ENCODE measurements at places on chromosomes 13 and 19.
A peak's percentile ranks its signal among the peaks of the same experiment; 100 is the strongest.

DNA sequence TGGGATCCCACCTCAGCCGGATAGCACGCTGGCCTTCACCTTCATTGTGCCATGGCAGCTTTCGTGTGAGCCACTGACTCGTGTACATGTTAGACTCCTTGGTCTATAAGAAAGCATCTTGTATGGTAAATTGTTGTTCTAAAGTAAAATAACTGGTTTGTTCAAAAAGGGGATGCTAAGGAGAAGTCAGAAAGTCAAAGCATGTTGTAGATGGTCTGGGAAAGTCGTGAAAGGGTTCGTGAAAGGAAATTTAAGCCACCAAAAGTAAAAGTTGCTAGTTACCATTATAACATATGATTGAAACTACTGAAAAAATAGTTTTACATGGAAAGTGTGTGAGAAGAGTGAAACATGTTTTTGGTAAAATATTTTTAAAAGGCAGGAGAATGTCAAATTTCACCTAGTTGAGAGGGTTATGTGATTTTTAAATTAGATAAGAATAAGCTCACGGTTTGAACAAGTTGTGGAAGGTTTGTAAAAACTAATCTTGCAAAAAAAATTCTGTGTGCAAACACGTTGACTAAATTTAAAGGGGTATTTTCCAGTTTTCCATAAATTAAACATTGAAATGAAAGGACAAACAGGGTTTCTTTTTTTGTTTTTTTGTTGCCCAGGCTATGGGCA lies 23.4 kb downstream of the DPRX start:
- DNase-seq = no peak

- no peak for DNase-seq
Observed at GRCh38 chr19:2896694-2897093, 4.0 kb upstream of the ZNF57 start.

GRCh38 chr19:18122424-18122823 lies 24.8 kb downstream of the MAST3 start:
- DNase-seq = no peak

DNA sequence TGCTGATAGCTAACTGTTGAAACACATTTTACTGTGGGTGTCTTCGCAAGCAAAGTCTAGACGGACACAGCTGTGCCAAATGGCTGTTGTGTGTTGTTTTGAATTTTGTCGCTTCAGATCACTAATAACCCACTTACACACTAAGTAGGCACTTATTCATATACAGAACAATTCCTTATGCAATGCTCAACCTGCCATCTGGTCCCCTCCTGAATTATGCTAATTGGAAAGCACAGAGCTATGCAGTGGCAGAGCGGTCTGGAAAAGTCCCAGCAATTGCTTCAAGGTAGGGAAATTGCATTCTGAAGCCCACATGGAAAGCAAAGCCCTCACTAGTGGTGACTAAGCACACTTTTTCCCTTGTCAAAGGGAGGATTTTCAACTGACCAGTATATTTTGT lies 69.9 kb downstream of the C13orf42 start:
- no peak for DNase-seq

GRCh38 chr13:36778083-36778671 lies 40.8 kb upstream of the RFXAP start:
- no peak for DNase-seq

DNA sequence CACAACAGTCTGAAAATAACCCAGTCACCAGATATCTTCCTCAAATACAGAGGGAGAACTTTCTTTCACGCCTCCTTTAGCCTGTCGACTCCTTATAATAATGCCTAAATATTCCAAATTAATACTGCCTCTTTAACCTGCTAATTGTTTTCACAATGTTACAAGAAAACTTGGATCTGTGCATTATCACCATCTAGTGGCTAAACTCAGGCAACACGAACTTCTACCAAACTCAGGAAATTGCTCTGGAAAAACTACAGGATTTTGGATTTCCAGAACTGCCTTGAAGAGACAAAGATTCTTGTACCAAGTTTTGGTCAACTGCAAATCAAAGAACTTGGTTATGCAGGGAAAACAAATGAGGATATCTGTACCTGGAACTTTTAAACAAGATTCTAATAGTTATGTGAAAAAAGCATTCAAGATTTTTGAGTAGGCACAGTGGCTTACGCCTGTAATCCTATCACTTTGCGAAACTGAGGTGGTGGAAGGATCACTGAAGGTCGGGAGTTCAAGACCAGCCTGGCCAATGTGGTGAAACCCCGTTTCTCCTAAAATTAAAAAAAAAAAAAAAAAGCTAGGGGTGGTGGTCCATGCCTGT lies 10.8 kb downstream of the CLN5 start:
- DNase-seq = no peak

GRCh38 chr13:87878706-87879105 lies 207.5 kb downstream of the SLITRK5 start:
- no peak for DNase-seq

GRCh38 chr19:33507021-33507956 lies 14.3 kb downstream of the PEPD start:
- DNase-seq = no peak

DNA sequence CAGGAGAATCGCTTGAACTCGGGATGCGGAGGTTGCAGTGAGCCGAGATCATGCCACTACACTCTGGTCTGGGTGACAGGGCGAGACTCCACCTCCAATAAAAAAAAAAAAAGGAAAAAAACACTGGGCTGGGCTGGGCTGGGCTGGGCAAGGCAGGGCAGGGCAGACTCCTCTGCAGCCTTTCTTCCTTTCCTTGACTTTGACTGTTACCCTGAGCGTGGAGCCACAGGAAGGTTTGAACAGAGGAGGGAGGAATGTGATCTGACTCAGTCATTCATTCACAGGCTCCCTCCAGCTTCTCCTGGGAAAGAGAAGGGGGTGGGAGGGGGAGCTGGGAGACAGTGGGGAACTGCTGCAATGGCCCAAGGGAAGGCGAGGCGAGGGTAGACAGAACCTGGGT lies 2.7 kb upstream of the ACTN4 start:
- no peak for DNase-seq

- no peak for DNase-seq
Observed at GRCh38 chr19:14495672-14496028, 277 bp downstream of the GIPC1 start.

GRCh38 chr13:37413161-37413560 lies 185.4 kb downstream of the POSTN start:
- no peak for DNase-seq

DNA sequence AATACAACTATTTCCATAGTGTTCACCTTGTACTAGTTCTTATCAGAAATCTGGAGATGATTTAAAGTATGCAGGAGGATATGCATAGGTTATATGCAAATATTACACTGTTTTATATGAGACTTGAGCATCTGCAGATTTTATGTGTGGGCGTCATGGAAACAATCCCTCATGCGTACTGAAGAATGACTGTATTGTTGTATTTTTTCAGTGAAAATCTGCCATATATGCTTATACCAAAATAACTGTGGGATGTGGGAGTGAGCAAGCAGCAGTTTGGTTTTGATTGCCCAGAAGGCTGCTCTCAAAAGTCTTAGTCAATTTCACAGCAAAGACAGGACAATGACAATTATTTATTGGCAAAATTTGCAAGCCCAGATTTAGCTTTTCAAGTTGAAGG lies 238.8 kb upstream of the PCDH20 start:
- no peak for DNase-seq

DNA sequence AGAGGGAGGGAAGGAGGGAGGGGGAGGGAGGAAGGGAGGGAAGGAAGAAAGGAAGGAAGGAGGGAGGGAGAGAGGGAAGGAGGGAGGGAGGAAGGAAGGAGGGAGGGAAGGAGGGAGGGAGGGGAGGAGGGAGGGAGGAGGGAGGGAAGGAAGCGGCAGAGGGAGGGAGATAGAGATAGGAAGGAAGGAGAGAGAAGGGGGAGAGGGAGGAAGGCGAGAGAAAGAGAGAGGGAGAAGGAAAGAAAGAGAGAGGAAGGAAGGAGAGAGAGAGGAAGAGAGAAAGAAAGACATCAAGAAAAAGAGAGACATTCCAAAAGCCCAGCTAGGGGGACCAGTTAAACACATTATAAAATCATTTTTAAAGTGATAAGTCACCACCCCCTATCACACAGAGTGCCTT lies 62.5 kb downstream of the GNG7 start:
- DNase-seq = no peak

- DNase-seq = no peak
Observed at GRCh38 chr19:19335408-19336158, 15.0 kb downstream of the MAU2 start.

DNA sequence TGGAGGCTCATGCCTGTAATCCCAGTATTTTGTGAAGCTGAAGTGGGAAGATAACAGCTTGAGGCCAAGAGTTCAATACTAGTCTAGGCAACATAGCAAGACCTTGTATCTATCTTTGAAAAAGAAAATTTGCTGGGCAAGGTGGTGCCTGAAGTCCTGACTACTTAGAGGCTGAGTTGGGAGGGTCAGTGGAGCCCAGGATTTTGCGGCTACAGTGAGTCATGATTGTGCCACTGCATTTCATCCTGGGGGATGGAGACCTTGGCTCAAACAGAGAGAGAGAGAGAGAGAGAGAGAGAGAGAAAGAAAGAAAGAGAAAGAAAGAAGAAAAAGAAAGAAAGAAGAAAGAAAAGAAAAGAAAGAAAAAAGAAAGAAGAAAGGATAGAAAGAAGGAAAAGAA lies 1872.3 kb upstream of the PCDH20 start:
- DNase-seq = no peak

DNA sequence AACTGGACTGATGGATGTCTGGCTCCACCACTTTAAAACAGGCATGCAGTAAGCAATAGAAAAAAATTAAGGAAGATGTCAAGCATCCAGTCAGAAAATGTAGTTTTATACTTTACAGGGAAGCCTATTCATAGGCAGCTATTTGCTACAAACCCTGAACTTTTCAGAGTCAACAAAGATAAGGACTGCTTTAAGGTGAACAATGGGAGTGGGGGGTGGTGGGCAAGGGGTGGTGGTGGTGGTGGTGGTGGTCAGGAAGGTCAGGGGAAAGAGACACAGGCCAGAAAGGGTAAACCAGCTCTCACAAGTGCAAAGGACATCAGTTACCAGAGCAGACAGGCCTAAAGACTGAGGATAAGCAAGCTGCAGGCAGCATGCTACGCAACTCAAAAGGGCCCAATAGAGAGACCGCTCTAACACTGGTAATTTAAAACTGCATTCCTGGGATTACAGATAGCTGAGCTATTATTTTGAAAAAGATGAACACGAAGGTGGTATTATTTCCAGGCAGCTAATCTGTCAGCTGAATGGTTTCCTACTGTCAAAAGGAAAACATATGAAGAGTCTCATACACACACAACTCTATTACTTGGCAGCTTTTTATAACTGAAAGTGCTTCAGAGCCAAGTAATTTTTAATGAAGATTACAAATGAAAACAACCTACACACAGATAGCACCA lies 14.8 kb downstream of the BRD4 start:
- DNase-seq = no peak

- DNase-seq = no peak
Observed at GRCh38 chr13:60356970-60357369, 40.0 kb upstream of the TDRD3 start.

DNA sequence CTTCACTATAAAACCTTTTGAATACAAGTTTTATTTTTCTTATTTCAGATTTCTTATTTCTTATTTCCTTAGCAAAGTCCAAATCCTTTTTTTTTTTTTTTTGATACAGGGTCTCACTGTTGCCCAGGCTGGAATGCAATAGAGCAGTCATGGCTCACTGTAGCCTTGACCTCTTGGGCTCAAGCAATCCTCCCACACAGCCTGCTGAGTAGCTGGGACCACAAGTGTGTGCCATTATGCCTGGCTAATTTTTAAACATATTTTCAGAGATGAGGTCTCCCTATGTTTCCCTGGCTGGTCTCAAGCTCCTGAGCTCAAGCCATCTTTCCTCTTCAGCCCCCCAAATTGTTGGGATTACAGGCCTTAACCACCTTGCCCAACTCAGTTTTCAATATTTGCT lies 334.3 kb downstream of the DLEU7 start:
- no peak for DNase-seq

DNA sequence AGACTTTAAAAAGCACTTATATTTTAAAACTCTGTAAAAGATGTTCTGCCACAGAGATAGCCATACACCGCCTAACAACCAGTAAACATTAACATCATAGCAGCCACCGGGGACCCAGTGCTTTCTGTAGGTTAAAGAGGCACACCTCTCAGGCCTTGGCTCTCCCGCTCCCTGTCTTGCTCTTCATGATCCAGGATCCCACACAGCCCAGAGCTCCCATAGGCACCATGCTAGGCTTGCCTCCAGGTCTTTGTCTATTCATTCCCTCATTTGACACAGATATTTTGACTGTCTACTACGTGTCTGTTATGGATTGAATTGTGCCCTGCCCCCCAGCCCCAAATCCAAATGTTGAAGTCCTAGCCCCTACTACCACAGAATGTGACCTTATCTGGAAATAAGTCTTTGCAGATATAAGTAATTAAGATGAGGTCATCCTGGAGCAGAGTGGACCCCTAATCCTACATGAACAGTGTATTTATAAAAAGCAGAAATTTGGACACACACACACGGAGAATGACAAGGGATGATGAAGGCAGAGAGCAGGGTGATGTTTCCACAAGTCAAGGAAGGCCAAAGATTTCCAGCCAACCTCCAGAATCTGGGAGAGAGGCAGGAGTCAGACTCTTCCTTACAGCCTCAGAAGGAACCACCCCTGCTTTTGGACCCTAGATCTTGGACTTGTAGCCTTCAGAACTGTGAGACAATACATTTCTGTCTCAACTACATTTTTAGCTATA lies 272.6 kb downstream of the DNAJC15 start:
- no peak for DNase-seq

DNA sequence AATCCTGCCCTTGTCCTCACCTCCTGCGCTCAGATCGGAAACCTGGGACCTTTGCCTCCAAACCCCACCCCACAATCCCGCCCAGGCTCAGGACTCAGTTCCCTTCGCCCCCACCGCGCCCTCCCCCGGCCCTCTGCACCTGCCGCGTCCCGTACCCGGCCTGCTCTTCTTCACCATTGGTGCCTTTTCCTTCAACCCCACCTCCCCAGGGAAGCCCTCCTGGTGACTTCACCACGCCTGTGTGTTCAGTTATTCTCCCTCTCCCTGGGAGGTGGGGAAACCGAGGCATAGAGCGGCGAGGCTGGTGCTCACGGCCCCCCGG lies 19.3 kb upstream of the TCF3 start:
- no peak for DNase-seq

- peak; percentile 79 for DNase-seq
Observed at GRCh38 chr13:45048890-45049407, 59.6 kb downstream of the GPALPP1 start.

DNA sequence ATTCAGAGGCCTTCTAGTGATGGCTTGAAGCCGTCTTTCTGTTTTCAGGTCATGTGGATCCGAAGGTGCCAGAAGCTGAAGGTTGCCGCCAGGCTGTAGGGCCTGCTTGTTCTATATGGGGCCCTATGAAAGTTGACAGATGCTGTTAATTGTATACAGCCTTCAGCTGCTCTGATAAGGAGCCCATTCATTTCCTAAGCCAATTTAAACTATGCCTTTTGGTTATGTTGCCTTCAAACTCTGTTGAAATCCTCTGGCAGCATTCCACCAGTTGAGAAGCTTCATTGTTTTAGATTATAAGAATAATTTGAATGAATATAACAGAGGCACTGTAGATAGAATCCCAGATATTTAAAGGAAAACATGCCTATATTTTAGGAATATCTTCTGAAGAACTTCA lies 34.4 kb downstream of the RAP2A start:
- no peak for DNase-seq

Data from activated CD4-positive, alpha-beta T cell treated with anti-CD3 and anti-CD28 coated beads, Interleukin-2, amount 50 U/mL, for 16 hours (primary cell).